Right cardiac atrium (tissue), 5 donors: ENCODE measurements at places on chromosomes 3 and 15. TPM values are rescaled to one million over a fixed set of nuclear protein-coding genes. Genes with fewer than 3 reads are reported as not detected.

Gene MYLK
- 645 TPM for total RNA-seq

Gene FBXW12
- not detected for total RNA-seq

Gene PLA2G4D
- total RNA-seq: not detected

Gene LCTL
- not detected for total RNA-seq

Gene ITGA11
- 22.0 TPM for total RNA-seq

Gene SCN5A
- 134 TPM for total RNA-seq

Gene MRPS25
- total RNA-seq: 92.7 TPM

Gene TRA2B
- 53.3 TPM for total RNA-seq

Gene FILIP1L
- total RNA-seq: 88.3 TPM

Gene UBAP1L
- 1.7 TPM for total RNA-seq

Gene SLC12A8
- total RNA-seq: 1.7 TPM

Gene DNAJA4
- total RNA-seq: 129 TPM

Gene FXR1
- 178 TPM for total RNA-seq

Gene OR5K2
- not detected for total RNA-seq

Gene CCR8
- total RNA-seq: not detected

Gene SEMA6D
- 23.8 TPM for total RNA-seq

Gene CLEC3B
- 170 TPM for total RNA-seq

Gene TMC3
- not detected for total RNA-seq
